Mesendoderm (in vitro differentiated cells): ENCODE measurements at places on chromosomes 12 and 14.

DNA sequence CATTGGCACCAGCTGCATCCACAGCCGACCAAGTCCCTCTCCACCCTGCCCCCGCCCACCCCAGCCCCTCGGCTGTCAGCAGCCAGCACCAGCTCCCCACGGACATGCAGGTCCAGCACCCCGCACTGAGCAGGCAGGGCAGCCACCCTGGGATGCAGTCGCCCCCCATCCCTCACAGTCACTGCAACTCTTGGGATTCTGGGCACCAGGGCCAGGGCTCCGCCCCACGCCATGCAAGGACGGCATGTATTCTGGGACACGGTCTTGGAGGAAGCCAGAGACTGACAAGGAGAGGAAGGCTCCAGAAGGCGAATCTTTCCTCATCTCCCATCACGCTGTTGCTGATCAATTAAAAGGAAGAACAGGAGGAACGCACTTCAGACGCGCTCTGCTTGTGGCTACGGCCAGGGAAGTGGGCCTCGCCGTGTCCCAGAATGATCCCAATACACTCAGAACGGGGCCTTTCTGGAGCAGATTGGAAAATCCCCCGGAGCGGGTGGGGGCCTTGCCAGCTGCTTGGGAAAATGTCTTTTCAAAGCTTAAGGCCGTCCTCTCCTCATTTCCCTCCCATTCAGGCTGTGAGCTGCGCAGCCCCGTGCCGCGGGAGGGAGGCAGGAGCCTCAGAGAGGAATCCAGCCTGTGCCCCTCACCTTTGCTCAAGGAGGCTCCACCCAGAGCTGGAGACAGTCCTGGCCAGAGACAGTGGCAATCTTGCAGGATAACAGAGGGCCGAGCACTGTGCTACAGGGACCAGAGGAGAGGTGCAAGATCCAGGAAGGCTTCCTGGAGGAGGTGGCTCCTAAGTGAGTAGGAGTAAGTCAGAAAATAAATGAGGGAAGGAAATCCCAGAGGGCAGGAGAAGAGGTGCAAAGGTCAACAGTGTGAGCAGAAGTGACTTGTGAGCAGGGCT lies 54.1 kb upstream of the DIO3 start:
- no peaks in the 10 kb centered on the region for H3K36me3 ChIP-seq
- no peaks in the 10 kb centered on the region for H3K27me3 ChIP-seq
- H3K4me1 ChIP-seq = no peaks in the 10 kb centered on the region
- no peak overlapping the region for H3K27ac ChIP-seq

DNA sequence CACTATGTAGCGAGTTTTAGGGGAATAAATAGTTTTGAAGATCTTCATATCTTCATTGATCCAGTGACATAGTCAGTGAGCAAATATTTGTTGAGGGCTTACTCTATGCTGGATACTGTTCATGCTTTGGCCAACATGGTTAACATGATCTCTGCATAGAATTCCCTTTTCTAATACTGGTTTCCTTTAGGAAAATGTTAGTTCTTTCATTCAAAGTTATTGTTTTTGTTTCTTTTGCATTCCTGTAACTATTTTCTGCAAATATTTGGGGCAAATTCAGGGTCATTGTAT lies 226.5 kb downstream of the C12orf50 start:
- no peaks in the 10 kb centered on the region for H3K27me3 ChIP-seq
- H3K4me1 ChIP-seq = no peaks in the 10 kb centered on the region
- no peaks in the 10 kb centered on the region for H3K36me3 ChIP-seq
- no peak overlapping the region for H3K27ac ChIP-seq
- H3K4me3 ChIP-seq = no peak overlapping the region

DNA sequence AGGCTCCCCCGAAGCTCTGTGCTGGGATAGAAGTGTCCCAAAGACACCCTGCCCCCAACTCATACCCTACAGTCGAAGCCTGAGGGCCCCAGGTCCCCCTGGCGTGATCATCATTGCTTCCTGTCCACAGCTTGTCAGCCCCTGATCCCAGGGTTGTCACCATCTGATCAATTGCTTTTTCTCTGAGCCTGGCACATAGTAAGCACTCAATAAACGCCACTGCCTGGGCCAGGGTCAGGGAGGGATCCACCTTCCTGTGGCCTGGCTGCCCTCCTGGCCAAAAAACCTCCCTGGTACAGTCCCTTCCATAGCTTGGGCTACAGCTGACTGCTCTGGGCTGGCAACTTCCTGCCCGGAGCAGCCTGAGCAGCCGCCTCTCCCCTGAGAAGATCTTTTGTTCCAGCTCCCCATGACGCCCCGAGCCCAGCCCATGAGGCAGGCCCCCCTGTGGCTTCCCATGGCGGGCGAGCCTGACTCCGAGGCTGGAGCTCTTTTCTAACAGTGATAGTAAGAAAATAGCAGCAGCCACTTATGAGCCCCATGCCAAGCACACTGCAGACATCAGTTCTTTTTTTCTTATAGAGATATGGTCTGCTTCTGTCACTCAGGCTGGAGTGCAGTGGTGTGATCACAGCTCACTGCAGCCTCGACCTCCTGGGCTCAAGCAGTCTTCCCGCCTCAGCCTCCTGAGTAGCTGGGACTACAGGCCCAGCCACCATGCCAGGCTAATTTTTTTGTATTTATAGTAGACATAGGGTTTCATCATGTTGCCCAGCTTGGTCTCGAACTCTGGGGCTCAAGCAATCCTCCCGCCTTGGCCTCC lies 6.5 kb downstream of the SH2B3 start:
- H3K27me3 ChIP-seq = no peaks in the 10 kb centered on the region
- H3K4me3 ChIP-seq = no peak overlapping the region
- H3K27ac ChIP-seq = peak overlapping the region; percentile 89
- H3K36me3 ChIP-seq = no peaks in the 10 kb centered on the region
- peaks cover 41% of the 10 kb centered on the region for H3K4me1 ChIP-seq

GRCh38 chr14:56115976-56116893 lies 2.0 kb upstream of the PELI2 start:
- H3K27me3 ChIP-seq = no peaks in the 10 kb centered on the region
- no peak for DNase-seq
- H3K4me3 ChIP-seq = no peak overlapping the region
- H3K4me1 ChIP-seq = peaks cover 3% of the 10 kb centered on the region
- H3K27ac ChIP-seq = no peak overlapping the region

DNA sequence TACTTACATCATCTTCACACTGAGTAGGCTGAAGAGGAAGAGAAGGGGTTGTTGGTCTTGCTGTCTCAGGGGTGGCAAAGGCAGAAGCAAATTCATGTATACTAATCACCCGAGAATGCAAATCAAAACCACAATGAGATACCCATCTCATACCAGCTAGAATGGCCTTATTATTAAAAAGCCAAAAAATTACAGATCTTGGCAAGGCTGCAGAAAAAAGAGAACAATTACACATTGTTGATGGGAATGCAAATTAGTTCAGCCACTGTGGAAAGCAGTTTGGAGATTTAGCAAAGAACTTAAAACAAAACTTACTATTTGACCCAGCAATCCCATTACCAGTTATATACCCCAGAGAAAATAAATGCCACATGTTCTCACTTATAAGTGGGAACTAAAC lies 154.9 kb downstream of the SEC23A start:
- H3K27me3 ChIP-seq = no peaks in the 10 kb centered on the region
- H3K27ac ChIP-seq = no peak overlapping the region
- no peak overlapping the region for H3K4me3 ChIP-seq
- DNase-seq = no peak
- H3K36me3 ChIP-seq = no peaks in the 10 kb centered on the region
- H3K4me1 ChIP-seq = no peaks in the 10 kb centered on the region

GRCh38 chr14:104062281-104062680 lies 23.2 kb upstream of the ASPG start:
- no peak overlapping the region for H3K27ac ChIP-seq
- no peaks in the 10 kb centered on the region for H3K4me1 ChIP-seq
- no peak overlapping the region for H3K4me3 ChIP-seq
- no peaks in the 10 kb centered on the region for H3K27me3 ChIP-seq

GRCh38 chr14:70000601-70001000 lies 121.4 kb downstream of the SMOC1 start:
- H3K27ac ChIP-seq = no peak overlapping the region
- DNase-seq = no peak
- H3K36me3 ChIP-seq = no peaks in the 10 kb centered on the region
- no peaks in the 10 kb centered on the region for H3K27me3 ChIP-seq

GRCh38 chr12:98519257-98519907 lies 4.0 kb downstream of the TMPO start:
- no peaks in the 10 kb centered on the region for H3K27me3 ChIP-seq
- DNase-seq = no peak
- H3K27ac ChIP-seq = no peak overlapping the region
- no peaks in the 10 kb centered on the region for H3K36me3 ChIP-seq
- no peak overlapping the region for H3K4me3 ChIP-seq

DNA sequence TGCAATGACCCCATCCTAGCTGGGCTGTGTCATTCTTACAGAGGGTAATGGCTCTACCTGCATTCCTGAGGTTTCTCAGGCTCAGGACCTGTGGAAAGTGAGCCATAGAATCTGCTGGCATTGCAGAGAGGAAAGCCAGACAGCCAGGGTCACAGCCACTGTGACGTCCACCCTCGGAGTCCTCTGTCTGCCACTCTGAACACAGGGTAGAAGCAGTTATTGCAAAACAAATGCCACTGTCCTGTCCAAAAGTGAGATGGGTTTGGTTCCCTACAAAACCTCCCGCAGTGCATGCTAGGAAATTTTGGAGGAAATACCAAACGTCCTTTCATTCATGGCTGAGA lies 37.8 kb downstream of the TNFAIP2 start:
- no peak overlapping the region for H3K27ac ChIP-seq
- H3K4me1 ChIP-seq = no peaks in the 10 kb centered on the region
- peak; percentile 40 for DNase-seq
- no peak overlapping the region for H3K4me3 ChIP-seq

DNA sequence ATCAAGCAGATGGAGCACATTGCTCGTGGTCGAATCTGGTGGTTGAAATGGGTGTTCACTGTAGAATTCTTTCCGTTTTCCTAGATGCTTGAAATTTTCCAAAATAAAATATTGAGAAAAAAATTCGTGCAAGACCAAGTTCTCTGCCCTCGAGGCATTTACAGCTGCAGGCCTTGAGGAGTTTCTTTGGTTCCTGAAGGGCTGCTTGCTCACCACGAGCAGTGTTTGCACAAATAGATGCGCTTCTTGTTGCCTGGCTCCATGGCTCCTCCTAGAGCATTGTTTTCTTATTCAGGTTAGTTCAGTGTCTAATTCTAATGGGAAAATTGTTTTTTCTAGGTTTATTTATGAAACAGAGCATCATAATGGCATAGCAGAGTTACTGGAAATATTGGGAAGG lies 74.5 kb upstream of the DYNC1H1 start:
- no peaks in the 10 kb centered on the region for H3K4me1 ChIP-seq
- peaks cover 4% of the 10 kb centered on the region for H3K36me3 ChIP-seq
- no peaks in the 10 kb centered on the region for H3K27me3 ChIP-seq
- peak; percentile 18 for DNase-seq

DNA sequence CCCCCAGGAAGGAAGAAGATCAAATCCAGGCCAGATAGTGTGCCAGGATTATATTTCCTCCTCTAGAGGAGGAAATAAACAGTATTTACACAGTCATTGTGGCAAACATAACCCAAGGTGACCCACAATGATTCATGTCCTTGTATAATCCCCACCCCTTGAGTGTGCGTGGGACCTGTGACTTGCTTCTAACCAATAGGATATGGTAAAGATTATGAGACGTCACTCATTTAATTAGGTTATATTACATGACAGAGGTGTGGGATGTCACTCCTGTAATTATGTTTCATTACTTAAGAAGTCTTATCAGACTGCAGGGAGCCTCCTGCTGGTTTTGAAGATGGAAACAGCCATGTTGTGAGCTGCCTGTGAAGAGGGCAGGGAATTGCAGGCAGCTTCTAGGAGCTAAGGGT lies 12.2 kb upstream of the CATSPERB start:
- no peaks in the 10 kb centered on the region for H3K27me3 ChIP-seq
- DNase-seq = peak; percentile 38
- H3K36me3 ChIP-seq = no peaks in the 10 kb centered on the region
- no peak overlapping the region for H3K4me3 ChIP-seq
- no peaks in the 10 kb centered on the region for H3K4me1 ChIP-seq
- H3K27ac ChIP-seq = no peak overlapping the region

DNA sequence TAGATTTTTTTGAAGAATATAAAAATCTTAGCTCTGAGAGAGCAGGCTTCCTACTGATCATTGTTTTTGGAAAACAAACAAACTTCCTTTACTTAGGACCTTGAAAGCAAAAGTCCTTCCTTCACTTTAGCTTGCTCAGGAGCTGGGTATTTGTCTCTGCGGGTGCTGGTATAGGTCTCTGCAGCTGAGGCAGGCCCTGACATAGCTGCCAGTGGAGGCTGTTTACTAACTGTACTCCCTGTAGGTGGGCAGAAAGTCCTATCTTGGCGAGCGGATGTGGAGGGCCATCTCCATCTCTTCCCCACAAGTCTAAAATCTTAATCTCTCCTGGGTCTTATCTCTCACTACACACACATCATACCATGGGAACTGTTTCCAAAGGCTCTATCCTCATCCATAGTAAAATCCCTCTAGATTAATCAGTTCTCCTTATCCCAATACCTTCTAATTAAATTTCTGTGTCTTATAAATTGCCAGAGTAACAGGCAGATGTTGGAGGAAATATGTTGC lies 4.1 kb upstream of the MIA2 start:
- no peak overlapping the region for H3K27ac ChIP-seq
- H3K27me3 ChIP-seq = no peaks in the 10 kb centered on the region
- H3K36me3 ChIP-seq = no peaks in the 10 kb centered on the region
- H3K4me1 ChIP-seq = no peaks in the 10 kb centered on the region
- DNase-seq = no peak

GRCh38 chr14:69259527-69260189 lies at the start of gene GALNT16:
GALNT16 (plus strand) TSS chr14:69260158; CDS start chr14:69260291, 133 bp downstream.
- H3K4me3 ChIP-seq = peak within 1 kb of the TSS; percentile 46
- H3K27ac ChIP-seq = no peak within 1 kb of the TSS
- no peaks in the 10 kb centered on the region for H3K36me3 ChIP-seq
- peaks cover 9% of the 10 kb centered on the region for H3K27me3 ChIP-seq

GRCh38 chr14:29584992-29585391 lies 342.7 kb downstream of the PRKD1 start:
- no peak overlapping the region for H3K27ac ChIP-seq
- no peaks in the 10 kb centered on the region for H3K4me1 ChIP-seq
- DNase-seq = peak; percentile 59
- no peak overlapping the region for H3K4me3 ChIP-seq

DNA sequence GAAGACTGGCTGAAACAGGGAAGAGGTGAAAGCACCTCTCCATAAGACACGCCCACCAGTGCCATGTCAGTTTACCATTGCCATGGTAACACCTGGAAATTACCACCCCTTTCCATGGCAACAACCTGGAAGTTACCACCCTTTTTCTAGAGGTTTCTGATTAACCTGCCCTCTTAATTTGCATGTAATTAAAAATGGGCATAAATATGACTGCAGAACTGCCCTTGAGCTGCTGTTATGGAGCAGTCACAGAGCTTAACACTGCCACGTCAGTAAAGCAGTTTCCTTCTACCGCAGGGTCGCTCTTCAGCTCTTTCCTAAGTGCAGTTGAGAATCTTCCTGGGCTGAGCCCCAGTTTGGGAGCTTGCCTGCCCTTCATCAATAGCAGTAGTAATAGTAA lies 55.2 kb downstream of the RASSF3 start:
- DNase-seq = peak; percentile 82
- no peaks in the 10 kb centered on the region for H3K27me3 ChIP-seq

DNA sequence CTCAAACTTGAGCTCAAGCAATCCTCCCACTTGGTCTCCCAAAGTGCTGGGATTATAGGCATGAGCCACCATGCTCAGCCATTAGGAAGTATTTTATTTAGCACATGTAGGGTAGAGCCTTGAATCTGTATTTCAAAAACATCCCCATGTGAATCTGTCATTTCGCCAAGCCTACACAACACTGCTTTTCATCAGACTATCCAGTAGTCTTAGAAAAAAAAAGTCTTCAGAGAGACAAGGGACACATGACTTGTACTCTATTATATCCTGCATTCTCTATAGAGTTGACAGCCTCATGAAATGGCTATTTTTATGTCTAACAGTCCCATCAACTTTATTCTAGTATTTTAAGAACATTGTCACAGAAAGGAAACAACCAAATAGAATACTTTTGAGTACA lies 35.4 kb downstream of the TM7SF3 start:
- H3K4me3 ChIP-seq = no peak overlapping the region
- H3K36me3 ChIP-seq = no peaks in the 10 kb centered on the region
- H3K27me3 ChIP-seq = no peaks in the 10 kb centered on the region
- H3K4me1 ChIP-seq = no peaks in the 10 kb centered on the region
- H3K27ac ChIP-seq = no peak overlapping the region
